Tibial nerve (tissue), 4 donors: ENCODE measurements at places on chromosomes 6 and 20. TPM values are rescaled to one million over a fixed set of nuclear protein-coding genes. Genes with fewer than 3 reads are reported as not detected.

DNA sequence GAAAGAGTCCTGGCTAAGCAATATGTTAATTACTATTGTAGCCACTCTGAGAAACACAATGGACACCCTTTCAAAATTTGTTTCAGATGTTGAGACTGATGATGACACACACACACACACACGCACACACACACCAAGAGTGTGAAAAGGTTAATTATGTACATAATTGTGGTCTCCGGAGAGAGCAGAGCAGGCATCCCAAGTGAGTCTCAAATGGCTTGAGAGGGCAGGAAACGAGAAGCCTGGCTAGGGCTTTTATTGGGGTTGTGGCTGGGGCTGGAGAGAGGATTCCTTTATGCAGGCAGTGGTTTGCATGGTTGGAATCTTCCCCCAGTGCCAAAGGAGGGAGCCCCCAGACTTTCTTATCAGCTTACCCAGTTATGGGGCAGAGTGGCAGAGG lies 38.2 kb upstream of the NKX2-4 start:
- DNase-seq = no peak

- no peak for DNase-seq
These were observed 114.7 kb upstream of the PHACTR1 start for GRCh38 chr6:12601881-12602280.

DNA sequence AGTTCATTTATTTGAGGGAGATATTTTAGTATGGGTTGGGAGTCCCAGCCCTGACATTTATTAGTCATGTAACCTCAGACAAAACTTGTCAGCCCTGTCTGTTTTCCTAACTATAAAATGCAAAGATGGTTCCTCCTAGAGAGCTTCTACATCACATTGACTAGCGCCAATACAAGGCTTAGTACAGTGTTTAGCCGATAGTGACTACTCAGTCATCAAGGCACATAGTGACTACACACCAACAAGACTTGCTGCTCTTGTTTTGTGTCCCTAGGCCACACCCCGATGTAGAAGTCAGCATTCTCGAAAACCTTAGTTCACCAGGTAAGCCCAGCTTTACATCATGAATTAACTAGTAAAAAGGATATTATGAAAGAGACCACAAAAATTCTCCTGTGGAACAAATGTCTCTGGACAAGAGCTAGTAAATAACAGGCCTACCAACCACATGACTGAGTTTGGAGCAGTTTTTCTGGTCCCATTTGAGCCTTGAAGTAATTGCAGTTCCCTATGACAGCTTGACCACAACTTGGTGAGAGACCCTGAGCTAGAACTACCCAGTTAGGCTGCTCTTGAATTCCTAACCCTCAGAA lies 68.8 kb downstream of the PFDN4 start:
- DNase-seq = no peak

- DNase-seq = no peak
These were observed 70.4 kb upstream of the XRN2 start for GRCh38 chr20:21232546-21233280.

EPB41L1 gene
- 19.9 TPM for total RNA-seq

CLPSL1 gene
- not detected for total RNA-seq

CPNE5 gene
- 0.39 TPM for total RNA-seq

KIF25 gene
- total RNA-seq = not detected
